Aorta (tissue), 5 donors: ENCODE measurements at places on chromosomes 13 and 19.
A peak's percentile ranks its signal among the peaks of the same experiment; 100 is the strongest.

DNA sequence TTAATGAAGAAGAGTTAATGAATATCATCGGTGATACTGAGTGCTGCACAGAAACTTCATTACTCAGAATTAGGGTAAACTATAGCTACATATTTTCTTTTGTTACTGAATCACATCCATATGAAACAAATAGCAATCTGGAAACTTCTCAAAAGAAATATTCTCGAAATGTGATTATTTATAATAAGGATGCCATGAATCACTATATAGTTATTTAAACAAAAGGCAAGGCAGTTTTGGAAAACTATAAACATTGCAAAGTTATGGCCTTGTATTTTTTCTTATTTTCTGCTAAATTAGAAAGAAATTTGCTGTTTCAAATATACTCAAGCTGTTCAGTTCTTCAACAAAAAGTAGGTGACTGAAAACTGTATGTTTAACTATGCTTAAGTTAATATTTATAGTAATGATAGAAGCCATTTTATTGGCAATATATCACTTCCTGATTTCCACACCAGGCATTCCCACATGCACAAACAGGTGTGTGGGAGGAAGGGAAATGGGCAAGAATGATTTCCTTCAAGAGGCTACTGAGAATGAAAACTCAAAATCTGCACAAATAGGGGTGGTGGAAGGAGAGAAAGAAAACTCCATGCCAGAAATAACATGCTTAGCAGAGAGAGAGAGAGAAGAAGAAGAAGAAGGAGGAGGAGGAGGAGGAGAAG lies 74.5 kb upstream of the FRY start:
- no peaks in the 10 kb centered on the region for H3K27me3 ChIP-seq
- no peak for DNase-seq
- no peak overlapping the region for H3K27ac ChIP-seq

GRCh38 chr19:53982611-53983010 lies 8.8 kb upstream of the CACNG6 start:
- H3K27me3 ChIP-seq: no peaks in the 10 kb centered on the region
- no peak overlapping the region for H3K27ac ChIP-seq
- peak overlapping the region; percentile 17 for H3K4me3 ChIP-seq
- H3K4me1 ChIP-seq: no peaks in the 10 kb centered on the region
- DNase-seq: peak; percentile 78
- H3K36me3 ChIP-seq: no peaks in the 10 kb centered on the region

DNA sequence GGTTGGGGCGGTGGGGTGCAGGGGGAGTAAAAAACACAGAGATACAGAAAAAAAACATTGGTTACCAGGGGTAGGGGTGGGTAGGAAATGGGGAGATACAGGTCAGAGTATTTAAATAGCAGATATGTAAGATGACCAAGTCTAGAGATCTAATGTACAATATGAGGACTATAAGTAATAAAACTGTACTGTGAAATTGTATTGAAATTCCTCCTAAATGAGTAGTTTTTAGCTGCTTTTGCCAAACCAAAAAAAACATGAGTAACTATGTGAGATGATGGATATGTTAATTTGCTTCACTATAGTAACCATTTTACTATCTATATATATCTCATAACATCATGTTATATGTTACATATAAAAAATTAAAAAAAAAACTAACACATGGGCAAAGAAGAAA lies 29.6 kb downstream of the VWA8 start:
- no peak overlapping the region for H3K4me3 ChIP-seq
- no peaks in the 10 kb centered on the region for H3K36me3 ChIP-seq
- H3K27me3 ChIP-seq: no peaks in the 10 kb centered on the region
- H3K4me1 ChIP-seq: no peaks in the 10 kb centered on the region
- no peak for DNase-seq

GRCh38 chr19:42254850-42255765 lies at the start of gene ERF:
TSS of gene ERF (minus strand) at chr19:42255128. CDS start at chr19:42254999, 129 bp downstream.
- H3K4me3 ChIP-seq: peak within 1 kb of the TSS; percentile 99
- H3K36me3 ChIP-seq: no peaks in the 10 kb centered on the region
- peak within 1 kb of the TSS; percentile 97 for H3K27ac ChIP-seq
- DNase-seq: peak; percentile 96
- H3K27me3 ChIP-seq: no peaks in the 10 kb centered on the region

- no peaks in the 10 kb centered on the region for H3K4me1 ChIP-seq
- H3K27me3 ChIP-seq: no peaks in the 10 kb centered on the region
- no peak overlapping the region for H3K4me3 ChIP-seq
- H3K36me3 ChIP-seq: peaks cover 3% of the 10 kb centered on the region
- no peak for DNase-seq
Measured at GRCh38 chr19:51346742-51347141, 4.8 kb upstream of the VSIG10L start.
